ENCODE measurements at places on chromosomes 12 and 14. TPM values are rescaled to one million over a fixed set of nuclear protein-coding genes. Genes with fewer than 3 reads are reported as not detected.

Gene C12orf50
- 0.21 TPM for polyA plus RNA-seq

Gene LAG3
- 0.90 TPM for polyA plus RNA-seq

Gene OTX2
- polyA plus RNA-seq, result not detected

Gene MYG1
- polyA plus RNA-seq, result 47.2 TPM

GRCh38 chr12:62750941-62751809 is 183.8 kb downstream of the PPM1H start:
- no peak for DNase-seq

Gene SLC8A3
- polyA plus RNA-seq, result 0.53 TPM

- no peak for DNase-seq
Measured at GRCh38 chr12:131862600-131862993, 31.8 kb upstream of the ULK1 start.

GRCh38 chr14:71701990-71702389 is 230.2 kb upstream of the RGS6 start:
- no peak for DNase-seq

Gene ART4
- polyA plus RNA-seq, result 0.32 TPM

GRCh38 chr12:53045696-53046045 is 4.2 kb upstream of the TNS2 start:
- no peak for DNase-seq

Measured in right renal cortex interstitium (tissue), 3 donors.